DMS 273 treated with DMSO at 0.1 percent for 48 hours (cell line): ENCODE measurements at places on chromosomes 3 and 15.

DNA sequence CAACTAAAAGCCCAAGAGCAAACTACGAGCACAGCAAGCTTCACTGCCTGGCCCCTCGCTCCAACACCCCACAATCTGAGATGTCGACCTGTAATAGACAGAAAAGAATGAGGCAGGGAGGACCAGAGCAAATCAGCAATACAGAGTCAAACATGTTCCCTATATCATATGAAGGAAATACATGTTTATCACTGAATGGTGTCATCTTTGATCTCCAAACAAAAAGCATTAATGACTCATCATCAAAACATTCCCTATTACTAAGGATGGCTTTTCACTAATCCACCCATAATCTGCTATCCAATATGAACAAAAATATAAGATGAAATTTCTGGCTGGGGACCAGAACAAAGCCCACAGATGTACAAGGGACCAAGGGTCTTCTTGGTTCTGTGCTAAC, 34.7 kb downstream of the MYO5A start:
- no peak for DNase-seq

- DNase-seq: no peak
These were observed 47.5 kb upstream of the IDH2 start for GRCh38 chr15:90149609-90150340.

- no peak for DNase-seq
These were observed 45.5 kb downstream of the SSUH2 start for GRCh38 chr3:8599146-8599545.

DNA sequence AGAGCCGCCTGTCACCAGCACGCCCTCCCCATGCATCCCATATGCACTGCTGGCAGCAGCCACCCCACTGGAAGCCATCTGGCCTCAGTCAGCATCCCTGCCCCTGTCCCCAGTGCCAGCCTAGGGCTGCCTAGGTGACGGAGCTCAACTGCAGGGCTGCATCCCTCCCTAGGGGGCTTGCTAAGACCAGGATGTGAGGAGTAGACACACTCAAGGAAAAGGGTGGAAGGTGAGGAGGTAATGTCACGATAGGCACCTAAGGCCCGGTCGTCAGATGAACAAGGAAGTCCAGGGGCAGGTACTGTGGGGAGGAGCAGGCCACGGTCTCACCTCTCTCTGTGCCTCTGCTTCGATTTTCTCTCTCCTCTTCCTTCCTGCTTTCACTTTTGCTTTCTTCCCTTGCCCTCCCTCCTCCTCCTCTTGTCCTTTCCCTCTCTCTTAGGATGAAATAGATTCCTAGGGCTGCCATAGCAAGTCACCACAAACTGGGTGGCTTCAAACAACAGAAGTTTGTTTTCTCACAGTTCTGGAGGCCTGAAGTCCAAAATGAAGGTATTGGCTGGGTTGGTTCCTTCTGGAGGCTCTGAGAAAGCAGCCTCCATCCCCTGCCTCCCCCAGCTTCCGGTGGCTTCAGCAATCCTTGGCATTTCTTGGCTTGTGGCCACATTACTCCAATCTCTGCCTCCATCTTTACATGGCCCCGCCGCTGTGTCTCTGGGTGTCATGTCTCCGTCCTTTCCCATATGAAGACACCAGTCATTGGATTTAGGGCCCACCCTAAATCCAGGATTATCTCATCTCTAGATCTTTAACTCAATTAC, 298.3 kb downstream of the SHQ1 start:
- DNase-seq: no peak

DNA sequence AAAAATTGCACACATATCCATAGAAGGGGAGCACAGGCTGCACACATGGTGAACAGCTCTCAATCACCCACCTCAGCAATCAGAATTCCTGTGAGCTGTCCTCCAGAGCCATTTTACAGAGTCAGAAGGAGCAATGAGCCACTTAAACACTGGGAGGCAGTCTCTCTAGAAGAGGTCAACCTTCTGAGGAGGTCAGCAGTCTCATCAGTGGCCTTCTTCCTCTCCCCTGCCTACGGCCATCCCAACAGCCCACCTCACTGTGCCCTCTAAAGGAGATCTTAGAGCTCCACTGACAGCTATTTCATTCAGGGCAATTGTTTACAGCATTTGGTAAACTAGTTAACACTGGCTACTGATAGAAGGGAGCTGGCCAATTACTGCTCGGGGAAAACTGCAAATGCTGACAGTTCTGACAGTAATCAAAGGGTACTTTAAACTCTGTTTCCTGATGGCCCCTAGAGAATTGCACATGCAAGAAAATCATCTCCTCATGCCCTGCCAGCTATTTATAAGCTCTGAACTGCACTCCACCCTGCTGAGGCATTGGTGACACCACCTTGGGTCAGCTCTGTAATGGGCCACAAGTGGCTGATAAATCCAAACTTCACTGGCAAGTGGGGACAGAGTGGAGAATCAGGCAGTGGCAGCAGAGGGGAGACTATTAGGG, 42.1 kb upstream of the TSPAN3 start:
- DNase-seq: no peak
